Articular chondrocyte of knee joint (primary cell): ENCODE measurements at places on chromosomes 2 and 18. TPM values are rescaled to one million over a fixed set of nuclear protein-coding genes. Genes with fewer than 3 reads are reported as not detected.

AGXT gene
- not detected in 2 replicates for total RNA-seq

CD8B gene
- total RNA-seq, result 0.22 TPM in 1 of 2 replicates, not detected in the other

TFCP2L1 gene
- total RNA-seq, result under 0.01 and 0.13 TPM in 2 replicates

DYNAP gene
- not detected in 2 replicates for total RNA-seq

TTN gene
- total RNA-seq, result 0.13 and 0.22 TPM in 2 replicates

AP1S3 gene
- total RNA-seq, result 61.7 and 97.0 TPM in 2 replicates

TPO gene
- not detected in 2 replicates for total RNA-seq

MSH2 gene
- total RNA-seq, result 18.7 and 27.6 TPM in 2 replicates

ONECUT2 gene
- total RNA-seq, result under 0.01 TPM in 2 replicates

ZC3H15 gene
- 62.2 and 77.6 TPM in 2 replicates for total RNA-seq

OSBPL1A gene
- total RNA-seq, result 46.6 and 52.9 TPM in 2 replicates

RAB6C gene
- not detected in 2 replicates for total RNA-seq

LRP1B gene
- 0.11 and 0.13 TPM in 2 replicates for total RNA-seq

VWA3B gene
- total RNA-seq, result 0.11 TPM in 1 of 2 replicates, not detected in the other

C1GALT1C1L gene
- 0.76 and 1.8 TPM in 2 replicates for total RNA-seq

MC2R gene
- total RNA-seq, result not detected in 2 replicates

COL4A3 gene
- total RNA-seq, result not detected in 2 replicates

ADCYAP1 gene
- not detected in 2 replicates for total RNA-seq

ABHD1 gene
- 0.22 and 0.26 TPM in 2 replicates for total RNA-seq

MARCHF4 gene
- total RNA-seq, result 0.52 and 1.1 TPM in 2 replicates

REG1B gene
- total RNA-seq, result not detected in 2 replicates
